ENCODE measurements at places on chromosomes 1 and 21.

GRCh38 chr1:193406901-193407300 is 220.5 kb upstream of the B3GALT2 start:
- no peak for DNase-seq
- no peak overlapping the region for H3K27ac ChIP-seq
- no peaks in the 10 kb centered on the region for H3K4me1 ChIP-seq
- H3K27me3 ChIP-seq = no peaks in the 10 kb centered on the region
- no peak overlapping the region for H3K4me3 ChIP-seq

DNA sequence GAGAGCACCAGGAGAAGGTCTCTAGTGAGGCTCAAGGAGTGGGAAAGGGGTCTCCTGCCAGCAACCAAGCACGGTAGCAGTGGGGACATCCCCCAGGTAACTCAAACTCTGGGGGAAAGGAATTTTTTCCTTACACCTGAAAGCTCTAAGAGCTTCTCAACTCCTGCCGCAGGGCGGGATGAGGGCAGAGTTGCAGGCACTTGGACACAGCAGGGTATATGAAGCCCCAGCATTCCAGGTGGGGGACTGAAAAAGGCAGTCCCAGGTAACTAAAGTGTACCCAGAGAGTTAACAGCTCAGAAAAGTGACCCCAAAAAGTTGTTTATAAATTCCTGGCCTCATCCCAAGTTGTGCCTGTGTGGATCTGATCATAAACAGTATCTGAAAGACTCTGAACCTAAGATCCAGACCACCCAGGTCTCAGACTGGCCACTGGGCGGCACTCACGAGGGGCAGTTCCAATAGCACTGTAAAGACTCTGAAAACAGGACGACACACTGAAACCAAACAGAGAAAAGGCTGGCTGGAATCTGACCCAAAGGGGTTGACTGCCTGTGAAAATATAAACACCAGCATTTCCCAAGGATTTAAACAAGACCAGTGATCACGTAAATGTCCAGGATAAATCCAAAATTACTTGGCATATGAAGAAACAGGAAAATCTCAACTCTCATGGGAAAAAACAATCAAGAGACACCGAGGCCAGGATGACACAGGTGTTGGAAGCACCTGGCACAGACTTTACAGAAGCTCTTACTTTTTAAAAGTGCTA is 47.5 kb downstream of the HSF2BP start:
- no peaks in the 10 kb centered on the region for H3K27me3 ChIP-seq
- H3K36me3 ChIP-seq = no peaks in the 10 kb centered on the region
- H3K4me3 ChIP-seq = no peak overlapping the region
- DNase-seq = peak; percentile 74
- peak overlapping the region; percentile 97 for H3K27ac ChIP-seq
- H3K4me1 ChIP-seq = peaks cover 4% of the 10 kb centered on the region

DNA sequence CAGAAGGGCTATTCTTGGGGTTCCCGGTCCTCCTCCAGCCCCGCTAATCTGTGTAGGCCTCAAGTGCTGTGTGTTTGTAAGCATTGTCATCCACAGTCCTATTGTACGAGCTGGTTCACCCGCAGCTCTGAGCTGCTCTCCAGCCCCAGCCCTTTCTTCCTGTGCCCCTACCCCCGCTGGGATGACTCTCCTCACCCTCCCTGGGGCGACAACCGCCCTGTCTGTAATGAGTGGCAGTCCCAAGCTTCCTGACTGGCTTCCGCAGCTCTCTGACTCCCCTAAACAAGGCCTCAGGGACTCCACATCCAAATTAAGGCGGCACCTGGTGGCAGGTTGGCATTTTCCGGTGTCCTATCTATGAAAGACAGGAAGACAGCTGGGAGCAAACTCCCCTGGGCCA is 45.8 kb downstream of the TFF3 start:
- no peaks in the 10 kb centered on the region for H3K27me3 ChIP-seq
- DNase-seq = no peak
- H3K4me1 ChIP-seq = no peaks in the 10 kb centered on the region
- no peaks in the 10 kb centered on the region for H3K36me3 ChIP-seq
- H3K27ac ChIP-seq = peak overlapping the region; percentile 20

GRCh38 chr1:228945885-228946284 is 210.6 kb downstream of the RHOU start:
- no peaks in the 10 kb centered on the region for H3K27me3 ChIP-seq
- no peak overlapping the region for H3K4me3 ChIP-seq
- H3K4me1 ChIP-seq = peaks cover 25% of the 10 kb centered on the region
- DNase-seq = no peak

DNA sequence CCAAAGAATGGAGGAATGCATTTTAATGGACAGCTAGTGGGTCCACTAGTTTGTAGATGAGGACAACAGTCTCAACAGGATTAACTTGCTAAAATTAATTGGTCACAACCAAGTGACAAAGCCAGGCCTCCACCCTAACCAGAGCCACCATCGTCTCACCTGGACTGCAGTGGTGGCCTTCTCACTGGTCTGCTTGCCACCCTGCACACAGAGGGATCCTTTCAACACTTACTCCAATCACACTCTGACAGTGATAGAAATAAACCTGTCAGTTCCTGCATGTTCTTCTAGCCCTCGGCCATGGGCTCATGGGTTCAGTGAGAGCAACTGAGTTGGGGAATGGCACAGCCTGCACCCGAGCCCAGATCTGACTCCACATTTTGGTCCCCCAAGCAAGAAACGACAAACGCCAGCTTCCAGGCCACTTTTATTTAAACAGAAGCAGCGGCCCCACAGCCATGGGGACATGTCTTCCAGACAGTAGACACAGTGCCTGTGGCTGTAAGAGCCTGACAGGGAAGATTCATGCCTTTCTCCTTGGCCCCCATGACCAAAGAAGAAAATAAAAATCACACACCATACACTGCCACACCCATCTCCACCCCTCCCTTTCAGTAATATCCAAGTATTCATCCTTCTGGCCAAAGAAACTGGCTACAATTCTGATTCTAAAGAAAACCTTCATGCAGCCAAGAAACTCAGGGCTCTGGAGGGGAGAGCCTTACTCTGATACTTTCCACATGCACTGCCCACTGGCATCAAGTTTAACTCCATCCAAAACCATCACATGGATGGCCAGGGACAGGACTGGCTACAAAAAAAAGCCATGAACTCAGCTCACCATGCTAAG is 37.6 kb downstream of the DHCR24 start:
- no peak overlapping the region for H3K27ac ChIP-seq
- peaks cover 61% of the 10 kb centered on the region for H3K36me3 ChIP-seq
- no peaks in the 10 kb centered on the region for H3K4me1 ChIP-seq
- no peak overlapping the region for H3K4me3 ChIP-seq

GRCh38 chr1:151013518-151013917 is 5.3 kb downstream of the PRUNE1 start:
- peaks cover 7% of the 10 kb centered on the region for H3K4me1 ChIP-seq
- no peak overlapping the region for H3K27ac ChIP-seq
- H3K4me3 ChIP-seq = no peak overlapping the region
- peaks cover 8% of the 10 kb centered on the region for H3K36me3 ChIP-seq
- no peaks in the 10 kb centered on the region for H3K27me3 ChIP-seq

DNA sequence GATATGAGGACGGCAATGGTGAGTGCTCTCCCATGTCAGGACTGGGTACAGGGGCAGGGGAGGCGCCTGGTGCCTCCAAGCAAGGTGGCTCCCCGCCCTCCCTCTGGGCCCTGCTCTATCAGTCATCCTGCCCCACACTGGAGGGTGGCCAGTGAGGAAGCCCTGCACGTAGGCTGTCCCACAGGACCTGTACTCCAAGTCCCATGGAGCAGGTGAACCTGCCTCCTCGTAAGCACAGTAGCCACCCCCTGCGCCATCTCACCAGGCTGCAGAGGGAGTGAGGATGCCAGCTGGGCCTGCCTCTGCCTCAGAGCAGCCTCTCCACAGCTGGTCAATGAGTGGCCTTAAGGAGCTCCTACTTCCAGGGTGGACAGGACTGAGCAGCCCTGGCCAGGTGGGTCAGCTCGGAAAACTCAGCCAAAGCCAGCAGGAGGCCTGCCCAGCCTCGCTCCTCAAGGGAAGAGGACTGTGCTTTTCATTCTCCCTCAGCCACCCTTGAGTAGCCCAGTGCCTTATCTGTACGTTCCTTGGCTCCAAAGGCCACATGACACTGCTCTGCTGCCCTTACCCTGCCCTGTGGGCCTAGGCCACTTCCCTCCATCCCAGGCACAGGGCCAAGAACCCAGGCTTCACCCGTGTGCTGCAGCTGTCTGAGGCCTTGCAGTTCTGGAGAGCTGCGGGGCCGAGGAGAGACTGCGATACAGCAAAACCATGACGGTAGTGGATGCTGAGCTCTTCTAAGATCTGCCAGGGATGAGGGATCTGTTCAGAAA is 39.6 kb downstream of the SLC45A1 start:
- H3K27me3 ChIP-seq = no peaks in the 10 kb centered on the region
- H3K4me1 ChIP-seq = peaks cover 8% of the 10 kb centered on the region
- no peak for DNase-seq
- no peak overlapping the region for H3K4me3 ChIP-seq
- H3K27ac ChIP-seq = peak overlapping the region; percentile 63

DNA sequence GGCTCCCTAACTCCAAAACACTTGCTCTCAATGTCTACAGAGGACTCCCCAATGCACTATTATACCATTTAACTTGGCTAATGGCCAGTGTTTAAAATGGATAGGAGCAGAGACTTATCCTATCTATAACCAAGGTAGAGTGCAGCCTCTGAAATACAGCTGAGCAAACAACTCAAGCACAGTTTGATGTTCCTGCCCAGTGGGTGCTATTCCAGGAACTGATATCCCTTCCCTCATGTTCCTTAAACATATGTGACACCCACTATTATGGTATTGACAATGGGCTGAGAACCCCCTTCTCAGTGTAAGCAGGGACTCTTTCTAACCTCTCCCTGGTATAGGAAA is 51.7 kb downstream of the SH3GLB1 start:
- no peak overlapping the region for H3K27ac ChIP-seq
- no peak overlapping the region for H3K4me3 ChIP-seq
- H3K4me1 ChIP-seq = peaks cover 26% of the 10 kb centered on the region

DNA sequence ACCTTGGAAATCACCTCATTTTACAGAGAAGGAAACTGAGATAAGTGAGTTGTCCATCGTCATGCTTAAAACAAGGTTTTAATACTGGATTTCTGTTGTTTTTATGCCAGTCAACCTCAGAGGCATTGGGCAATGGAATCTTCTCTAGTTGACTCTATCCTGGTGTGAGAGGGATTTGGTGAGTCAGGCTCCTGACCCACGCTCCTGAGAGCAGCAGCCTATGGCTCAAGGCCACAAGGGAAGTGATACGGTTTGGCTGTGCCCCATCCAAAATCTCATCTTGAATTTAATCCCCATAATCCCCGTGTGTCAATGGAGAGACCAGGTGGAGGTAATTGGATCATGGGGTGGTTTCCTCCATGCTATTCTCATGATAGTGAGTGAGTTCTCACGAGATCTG is 90.1 kb downstream of the TLR5 start:
- H3K27me3 ChIP-seq = peaks cover 6% of the 10 kb centered on the region
- H3K4me1 ChIP-seq = peaks cover 6% of the 10 kb centered on the region
- H3K4me3 ChIP-seq = no peak overlapping the region
- H3K36me3 ChIP-seq = peaks cover 12% of the 10 kb centered on the region
- DNase-seq = no peak

GRCh38 chr1:43822040-43822690 is 111.4 kb upstream of the ARTN start:
- peaks cover 3% of the 10 kb centered on the region for H3K27me3 ChIP-seq
- H3K4me1 ChIP-seq = no peaks in the 10 kb centered on the region
- no peak overlapping the region for H3K4me3 ChIP-seq
- no peak overlapping the region for H3K27ac ChIP-seq

DNA sequence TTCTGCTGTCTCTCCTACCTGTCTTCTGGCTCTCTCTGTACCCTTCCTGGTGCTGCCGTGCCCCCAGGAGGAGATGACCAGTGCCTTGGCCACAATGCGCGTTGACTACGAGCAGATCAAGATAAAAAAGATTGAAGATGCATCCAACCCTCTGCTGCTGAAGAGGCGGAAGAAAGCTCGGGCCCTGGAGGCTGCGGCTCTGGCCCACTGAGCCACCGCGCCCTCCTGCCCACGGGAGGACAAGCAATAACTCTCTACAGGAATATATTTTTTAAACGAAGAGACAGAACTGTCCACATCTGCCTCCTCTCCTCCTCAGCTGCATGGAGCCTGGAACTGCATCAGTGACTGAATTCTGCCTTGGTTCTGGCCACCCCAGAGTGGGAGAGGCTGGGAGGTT is 38.1 kb upstream of the IL19 start:
- no peak for DNase-seq
- H3K27ac ChIP-seq = no peak overlapping the region
- H3K27me3 ChIP-seq = no peaks in the 10 kb centered on the region

GRCh38 chr1:160652924-160653619 is 6.2 kb upstream of the SLAMF1 start:
- peaks cover 58% of the 10 kb centered on the region for H3K4me1 ChIP-seq
- H3K27ac ChIP-seq = peak overlapping the region; percentile 98
- no peak for DNase-seq

DNA sequence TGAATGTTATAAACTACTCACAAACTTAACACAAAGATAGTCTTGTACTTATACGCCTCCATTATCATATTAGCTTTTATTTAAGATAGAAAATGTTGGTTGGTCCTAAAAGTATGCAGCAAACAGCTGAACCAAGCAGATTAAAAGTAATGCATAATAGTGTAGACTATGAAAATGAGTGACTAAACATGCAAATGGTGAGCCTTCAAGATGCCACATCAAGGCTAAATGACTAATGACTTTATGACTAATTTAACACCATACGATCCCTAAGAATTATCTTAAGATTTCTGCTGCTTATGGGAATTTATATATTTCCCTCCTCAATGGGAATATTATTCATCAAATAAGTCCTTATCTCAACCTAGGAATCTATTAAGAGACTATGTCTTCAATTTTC is 4.6 kb downstream of the GPATCH2 start:
- no peaks in the 10 kb centered on the region for H3K27me3 ChIP-seq
- H3K36me3 ChIP-seq = no peaks in the 10 kb centered on the region
- peaks cover 20% of the 10 kb centered on the region for H3K4me1 ChIP-seq
- no peak for DNase-seq
- H3K4me3 ChIP-seq = no peak overlapping the region
- H3K27ac ChIP-seq = no peak overlapping the region

DNA sequence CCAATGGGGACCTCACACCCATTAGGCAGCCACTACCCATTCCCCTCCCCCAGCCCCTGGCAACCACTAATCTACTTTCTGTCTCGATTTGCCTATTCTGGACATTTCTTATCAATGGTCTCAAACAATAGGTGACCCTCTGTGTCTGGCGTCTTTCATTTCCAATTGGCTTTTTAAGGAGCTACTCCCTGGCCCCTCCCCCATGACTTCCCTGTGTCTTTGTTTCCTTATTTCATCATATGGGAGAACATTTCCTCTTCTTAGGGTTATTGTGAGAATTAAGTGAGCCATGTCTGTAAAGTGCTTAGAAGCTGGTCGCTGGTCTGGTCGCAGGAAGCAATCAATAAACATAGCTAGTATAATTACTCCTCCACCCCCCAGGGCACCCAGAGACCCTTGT is 80.9 kb downstream of the SPSB1 start:
- no peak overlapping the region for H3K4me3 ChIP-seq
- H3K36me3 ChIP-seq = no peaks in the 10 kb centered on the region
- H3K27ac ChIP-seq = no peak overlapping the region

GRCh38 chr1:172241540-172241939 is 178.9 kb upstream of the C1orf105 start:
- H3K36me3 ChIP-seq = no peaks in the 10 kb centered on the region
- peaks cover 5% of the 10 kb centered on the region for H3K4me1 ChIP-seq
- no peak overlapping the region for H3K4me3 ChIP-seq
- H3K27ac ChIP-seq = no peak overlapping the region

- H3K36me3 ChIP-seq = no peaks in the 10 kb centered on the region
- DNase-seq = peak; percentile 23
- H3K27me3 ChIP-seq = no peaks in the 10 kb centered on the region
- peak overlapping the region; percentile 38 for H3K4me3 ChIP-seq
- H3K27ac ChIP-seq = no peak overlapping the region
- H3K4me1 ChIP-seq = peaks cover 5% of the 10 kb centered on the region
Measured at GRCh38 chr1:234114648-234115307, 210.3 kb downstream of the SLC35F3 start.

- H3K4me3 ChIP-seq = no peak overlapping the region
- no peak for DNase-seq
- no peak overlapping the region for H3K27ac ChIP-seq
- H3K27me3 ChIP-seq = peaks cover 4% of the 10 kb centered on the region
Measured at GRCh38 chr1:93506126-93506525, 58.2 kb downstream of the FNBP1L start.

Measured in WTC11 (cell line).